Spinal cord (tissue), 10 donors: ENCODE measurements at places on chromosomes 7 and 10.

- no peak for DNase-seq
Measured at GRCh38 chr7:1054861-1055450, 10.6 kb downstream of the GPR146 start.

DNA sequence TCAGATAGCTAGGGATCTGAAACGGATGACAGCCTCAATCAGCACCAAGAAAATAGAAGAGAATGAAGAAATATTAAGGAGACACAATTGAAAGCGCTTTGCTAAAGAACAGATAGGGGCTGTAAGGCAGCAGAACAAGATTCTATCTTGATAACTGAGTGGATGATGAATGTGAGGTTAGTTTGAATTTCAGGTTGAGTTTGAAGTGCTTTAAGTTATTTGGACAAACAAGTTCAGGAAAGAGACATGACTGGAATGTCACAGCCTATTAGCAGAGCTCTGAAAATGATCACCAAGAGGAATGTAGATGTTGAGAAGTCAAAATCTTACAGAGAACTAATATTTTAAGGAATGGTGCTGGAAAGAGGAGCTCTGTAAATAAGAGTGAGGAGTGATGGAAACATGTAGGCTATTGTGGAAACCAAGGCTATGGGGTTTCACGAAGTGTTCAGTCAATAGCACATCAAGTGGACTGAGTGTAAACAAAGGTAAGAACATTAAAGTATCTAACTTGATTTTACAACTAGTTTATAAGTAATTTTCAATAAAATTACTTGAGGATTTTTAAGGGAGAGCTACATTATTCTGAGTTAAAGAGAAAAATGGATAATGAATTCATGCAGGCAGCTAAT, 61.6 kb downstream of the MEST start:
- no peak for DNase-seq

DNA sequence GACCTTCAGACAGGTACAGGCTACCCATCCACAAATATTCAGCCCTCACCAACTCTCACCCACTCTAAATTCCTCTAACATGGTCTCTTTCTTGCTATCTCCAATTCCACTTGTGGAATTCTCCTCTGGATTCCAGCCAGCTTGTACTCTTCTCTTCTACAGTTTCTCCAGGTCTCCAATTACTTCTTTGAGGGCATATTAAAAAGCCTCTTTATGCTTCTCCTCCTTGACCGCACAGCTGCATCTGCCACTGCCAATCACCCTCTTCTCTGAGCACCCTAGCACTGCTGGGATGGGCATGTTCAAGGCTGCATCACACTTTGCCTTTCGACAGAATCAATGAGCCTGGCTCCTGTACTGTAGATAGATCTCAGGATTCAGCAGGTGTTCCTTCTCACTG, 101.5 kb upstream of the ANKRD1 start:
- DNase-seq, result no peak

DNA sequence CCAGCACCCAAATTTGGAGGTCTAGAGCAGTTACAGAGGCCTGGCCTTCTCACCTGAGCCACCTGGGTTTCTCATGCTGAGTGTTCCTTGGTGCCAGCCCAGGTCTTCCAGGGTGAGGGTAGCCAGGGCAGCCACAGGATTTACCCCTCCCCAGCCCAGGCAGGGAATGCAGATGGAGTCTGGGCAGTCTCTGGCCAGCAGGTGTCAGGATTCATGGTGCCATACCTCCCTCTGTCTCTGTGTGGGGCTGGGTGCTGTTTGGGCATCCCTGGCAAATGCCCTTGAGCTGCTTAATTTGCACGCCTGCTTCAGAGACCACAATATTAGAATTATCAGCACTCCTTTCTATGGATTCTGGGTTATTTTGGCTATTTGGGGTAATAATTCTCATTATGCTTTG, 246.7 kb downstream of the GFRA1 start:
- DNase-seq, result no peak

GRCh38 chr10:34742456-34742855, 72.6 kb downstream of the PARD3 start:
- no peak for DNase-seq

DNA sequence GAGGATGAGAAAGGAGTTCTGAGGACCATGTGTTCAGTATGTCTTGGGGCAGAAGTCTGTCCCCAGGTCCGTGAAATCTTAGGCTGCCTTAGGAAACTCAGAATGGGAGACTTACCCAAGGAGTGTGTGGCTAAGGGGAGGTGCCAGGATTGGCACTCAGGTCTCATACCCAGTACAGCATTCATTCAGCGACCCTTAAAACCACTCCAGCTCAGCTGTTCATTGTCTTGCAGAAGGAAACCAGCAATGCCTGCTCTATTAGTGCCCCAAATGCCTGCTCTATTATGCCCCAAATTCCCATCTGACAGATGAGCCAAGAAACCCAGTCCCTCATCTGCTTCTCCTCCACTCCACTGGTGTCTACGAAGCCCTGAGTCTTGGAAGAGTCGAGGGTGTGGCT, 147.8 kb downstream of the NEURL1 start:
- DNase-seq, result no peak

- DNase-seq, result no peak
Measured at GRCh38 chr10:3122486-3123205, 49.9 kb downstream of the PITRM1 start.

- no peak for DNase-seq
Measured at GRCh38 chr10:117541405-117541908, 1.1 kb upstream of the EMX2 start.

DNA sequence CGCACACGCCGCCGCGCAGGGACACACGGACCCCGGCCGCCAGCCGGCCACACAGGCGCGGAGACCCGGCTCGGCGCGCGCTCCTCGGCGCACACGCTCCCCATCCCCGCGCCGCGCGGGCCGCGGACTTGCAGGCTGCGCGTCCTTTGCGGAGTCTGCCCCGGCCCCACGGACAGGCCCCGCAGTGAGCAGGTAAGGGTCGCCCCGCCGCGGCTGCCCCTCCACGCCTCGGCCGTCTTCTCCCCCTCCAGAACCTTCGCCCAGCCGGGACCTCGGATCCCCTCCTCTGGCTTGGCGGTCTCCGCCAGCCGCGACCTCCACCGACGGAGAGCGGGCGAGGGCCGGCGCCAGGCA, 356 bp downstream of the ADCYAP1R1 start:
- DNase-seq, result no peak
